ENCODE measurements at places on chromosomes 7 and 10.

DNA sequence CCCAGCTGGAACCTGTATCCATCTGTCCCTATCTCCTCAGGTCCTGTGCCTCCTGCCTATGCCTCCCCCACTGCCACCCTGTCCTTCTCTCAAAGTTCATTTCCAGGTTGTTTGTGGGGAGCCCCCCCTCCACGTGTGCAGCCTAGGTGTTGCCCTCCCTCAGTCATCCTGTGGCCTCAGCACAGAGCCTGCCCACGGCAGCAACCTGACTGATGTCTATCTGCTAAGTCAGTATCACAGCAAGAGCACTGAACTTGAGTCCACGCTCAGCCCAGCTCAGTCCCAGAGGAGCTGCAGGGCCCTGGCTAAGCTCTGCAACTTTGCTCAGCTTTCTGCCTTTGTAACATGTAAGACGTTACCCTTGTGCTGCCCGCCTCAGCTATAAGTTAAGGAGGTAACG is 28.7 kb downstream of the FAM53B start:
- DNase-seq: no peak

DNA sequence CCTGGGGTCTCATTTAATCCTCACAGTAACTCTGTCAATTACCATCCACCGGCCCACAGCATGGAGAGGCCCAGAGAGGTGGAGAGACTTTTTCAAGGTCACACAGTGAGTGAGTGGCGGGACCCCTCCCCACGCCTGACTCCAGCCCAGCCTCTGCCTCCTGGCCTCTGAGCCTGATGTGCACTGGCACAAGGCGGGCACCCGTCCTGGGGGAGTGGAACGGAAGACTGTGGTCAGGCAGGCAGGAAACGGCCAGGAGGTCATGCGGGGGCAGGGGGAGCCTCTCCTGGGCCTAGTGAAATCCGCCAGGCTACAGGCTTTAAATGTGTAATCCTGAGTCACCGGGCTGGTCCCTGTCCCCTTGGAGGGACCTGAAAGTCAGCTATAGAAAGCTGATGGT is 32.2 kb downstream of the ZCCHC24 start:
- DNase-seq: no peak

DNA sequence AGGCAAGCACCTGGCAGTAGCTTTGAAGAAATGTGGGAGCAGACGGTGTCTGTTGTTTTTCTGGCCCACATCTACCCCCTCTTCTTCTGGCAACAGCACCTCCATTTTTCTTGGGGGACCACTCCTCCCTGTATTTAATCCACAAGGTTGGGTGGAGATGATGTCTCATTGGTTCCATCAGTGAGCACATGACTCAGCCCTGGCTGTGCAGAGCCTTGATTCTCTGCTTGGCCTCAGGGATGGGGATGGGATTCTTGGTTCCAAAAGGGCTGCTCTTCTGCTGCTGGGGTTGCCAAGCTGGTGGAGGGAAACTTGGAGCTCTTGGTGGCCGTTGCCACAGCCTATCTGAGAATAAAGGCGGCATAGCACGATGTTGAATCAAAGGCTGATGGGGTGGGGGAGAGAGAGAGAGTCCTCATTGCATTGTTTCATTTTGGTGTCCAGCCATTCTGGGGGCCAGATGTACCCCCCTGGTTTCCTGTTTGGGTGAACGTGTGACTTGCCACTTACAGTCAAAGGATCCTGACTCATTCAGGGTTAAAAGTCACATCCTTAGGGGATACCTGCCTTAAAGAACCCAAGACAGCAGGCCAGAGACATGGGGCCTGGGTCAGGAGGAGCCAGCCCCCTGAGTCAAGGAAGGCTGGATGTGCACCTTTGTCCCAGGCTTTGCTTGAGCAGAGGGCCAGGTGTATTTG is 25.9 kb downstream of the GRK5 start:
- no peak for DNase-seq

DNA sequence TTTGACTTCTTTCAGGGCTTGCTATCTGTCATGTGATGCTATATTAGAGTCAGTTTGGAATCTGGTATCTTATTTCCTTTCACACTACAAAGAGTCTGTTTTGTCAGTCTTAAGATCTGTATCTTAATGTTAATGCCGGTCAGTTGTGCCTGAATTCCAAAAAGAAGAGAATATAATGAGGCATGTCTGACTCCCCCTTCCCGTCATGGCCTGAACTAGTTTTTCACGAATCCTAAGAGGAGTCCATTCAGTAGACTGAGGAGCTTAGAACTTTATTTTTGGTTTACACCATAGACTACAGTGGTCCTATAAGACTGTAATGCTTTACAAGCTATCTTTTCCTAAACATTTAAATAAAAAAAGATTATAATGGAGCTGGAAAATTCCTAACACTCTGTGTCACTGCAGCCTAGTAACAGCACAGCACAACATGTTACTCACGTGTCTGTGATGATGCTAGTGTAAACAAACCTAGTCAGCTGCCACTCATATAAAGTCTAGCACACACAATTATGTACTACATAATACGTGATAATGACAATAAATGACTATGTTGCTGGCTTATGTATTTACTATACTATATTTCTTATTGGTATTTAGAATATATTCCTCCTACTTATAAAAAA is 50.6 kb downstream of the VPS41 start:
- DNase-seq: no peak

- no peak for DNase-seq
Observed at GRCh38 chr10:25061711-25062449, 45.5 kb downstream of the THNSL1 start.

DNA sequence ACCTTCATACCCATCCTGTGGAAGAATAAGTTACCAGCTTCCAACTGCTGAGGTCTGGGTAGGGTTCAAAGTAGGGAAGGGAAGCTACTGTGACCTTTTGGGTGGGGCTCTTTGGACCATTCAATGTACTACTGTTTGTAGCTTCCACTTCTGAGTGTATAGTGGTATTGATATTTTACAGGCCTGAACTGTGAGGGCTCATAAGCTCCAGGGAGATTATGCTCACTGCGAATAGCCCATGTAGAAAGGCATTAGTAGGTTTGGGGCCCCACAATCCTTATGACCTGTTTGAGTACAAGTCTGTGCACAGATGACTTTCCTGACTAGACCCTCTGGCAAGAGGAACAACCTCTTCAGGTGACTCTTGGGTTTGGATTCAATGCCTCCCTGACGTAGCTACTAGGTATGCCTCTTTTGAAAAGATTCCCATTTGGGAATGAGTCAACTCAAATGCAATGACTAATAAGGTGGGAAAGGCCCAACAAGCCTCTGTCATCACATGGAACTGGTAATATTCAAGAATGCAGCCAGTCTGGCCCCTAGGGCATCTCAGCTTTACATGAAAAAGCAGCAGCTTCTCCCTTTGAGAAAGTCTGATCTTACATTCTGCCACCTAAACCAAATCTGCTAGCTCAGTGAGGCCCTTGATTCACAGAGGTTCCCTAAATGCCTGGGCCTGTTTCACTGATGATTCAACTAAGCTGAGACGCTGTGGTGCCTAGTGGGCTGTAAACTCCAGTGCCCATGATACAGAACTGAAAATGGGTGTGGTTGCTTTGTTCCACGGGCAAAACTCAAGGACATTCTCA is 79.8 kb downstream of the ABI1 start:
- DNase-seq: no peak

DNA sequence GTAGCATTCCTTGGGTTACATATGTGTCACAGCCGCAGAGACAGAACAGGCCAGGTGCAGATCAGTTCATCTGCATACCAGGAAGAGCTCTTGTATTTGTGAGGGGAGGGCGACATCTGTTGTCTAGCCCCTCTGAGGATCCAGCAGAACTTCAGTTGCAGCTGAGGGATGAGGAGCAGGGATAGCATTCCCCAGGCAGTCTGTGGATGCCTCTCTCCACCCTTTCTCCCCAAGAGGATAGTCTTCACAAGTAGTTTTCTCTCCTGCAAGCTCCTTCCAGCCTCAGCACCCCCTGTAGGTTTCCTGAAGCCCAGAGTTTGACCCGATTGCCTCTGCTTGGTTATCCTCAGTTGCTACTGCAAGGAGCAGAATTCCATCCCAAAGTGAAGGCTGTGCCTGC is 2.6 kb downstream of the SCD start:
- no peak for DNase-seq

GRCh38 chr7:140899883-140900282 is 24.8 kb downstream of the BRAF start:
- DNase-seq: no peak

DNA sequence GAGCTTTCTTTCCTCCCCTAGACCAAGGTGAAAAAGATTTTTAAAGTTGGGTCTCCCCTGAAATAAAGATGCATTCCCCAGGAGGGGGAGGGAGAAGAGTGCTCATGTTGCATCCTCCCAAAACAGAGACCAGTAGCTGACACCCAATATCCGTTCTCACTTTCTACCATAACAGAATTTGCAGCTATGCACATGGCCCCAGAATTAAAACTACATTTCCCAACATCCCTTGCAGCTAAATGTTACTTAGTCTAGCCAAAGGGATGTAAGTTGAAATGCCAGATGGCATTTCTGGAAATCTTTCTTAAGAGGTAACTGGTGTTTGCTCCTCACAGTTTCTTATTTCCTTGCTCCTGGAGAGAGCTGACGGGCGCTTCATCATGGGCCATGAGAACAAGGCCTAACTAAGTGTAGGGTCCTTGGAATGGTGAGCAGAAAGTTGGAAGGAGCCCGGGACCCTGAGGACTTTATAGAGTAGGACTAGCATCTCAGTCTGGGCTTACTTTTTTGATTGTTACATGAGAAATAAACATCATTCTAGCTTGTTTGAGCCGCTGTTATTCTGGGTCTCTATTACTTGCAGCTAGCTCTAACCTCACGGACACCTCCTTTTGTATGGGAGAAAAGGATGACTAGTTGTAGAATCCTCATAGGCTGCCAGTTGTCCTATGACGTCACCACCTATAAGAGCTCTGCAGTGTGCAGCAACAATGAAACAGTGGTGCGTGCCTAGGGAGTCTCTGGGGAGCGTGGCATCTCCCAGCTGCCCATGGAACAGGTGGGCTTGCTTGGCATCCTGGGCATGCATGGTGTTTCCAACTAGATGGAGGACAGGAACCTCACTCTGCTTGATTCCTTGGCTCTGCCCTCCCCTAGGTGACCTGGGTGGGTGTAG is 46.1 kb upstream of the EXOC6 start:
- no peak for DNase-seq

DNA sequence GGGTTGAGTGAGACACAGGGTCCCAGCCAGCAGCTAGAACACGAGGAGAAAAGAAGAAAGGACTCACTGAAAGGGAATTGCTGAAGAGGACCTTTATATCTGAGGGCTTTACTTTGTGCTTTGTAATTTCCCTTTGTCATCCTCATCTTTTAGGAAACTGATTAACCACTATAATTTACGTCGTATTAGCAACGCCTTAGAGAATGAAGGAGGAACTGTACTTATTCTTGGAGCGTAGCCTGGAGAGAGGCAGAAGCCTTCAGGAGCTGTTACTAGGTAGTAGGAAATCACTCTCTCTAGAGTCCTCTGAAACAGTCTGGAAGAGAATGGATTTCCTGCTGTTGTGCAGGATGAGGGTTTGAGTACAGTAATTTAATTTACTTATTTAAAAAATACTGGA is 101.0 kb upstream of the STEAP1B start:
- no peak for DNase-seq

- no peak for DNase-seq
Observed at GRCh38 chr7:143410521-143411004, 1.9 kb upstream of the EPHA1 start.

GRCh38 chr7:27693794-27694193 is 31.1 kb upstream of the HIBADH start:
- no peak for DNase-seq

GRCh38 chr10:52906046-52906445 is 133.5 kb upstream of the MBL2 start:
- no peak for DNase-seq

DNA sequence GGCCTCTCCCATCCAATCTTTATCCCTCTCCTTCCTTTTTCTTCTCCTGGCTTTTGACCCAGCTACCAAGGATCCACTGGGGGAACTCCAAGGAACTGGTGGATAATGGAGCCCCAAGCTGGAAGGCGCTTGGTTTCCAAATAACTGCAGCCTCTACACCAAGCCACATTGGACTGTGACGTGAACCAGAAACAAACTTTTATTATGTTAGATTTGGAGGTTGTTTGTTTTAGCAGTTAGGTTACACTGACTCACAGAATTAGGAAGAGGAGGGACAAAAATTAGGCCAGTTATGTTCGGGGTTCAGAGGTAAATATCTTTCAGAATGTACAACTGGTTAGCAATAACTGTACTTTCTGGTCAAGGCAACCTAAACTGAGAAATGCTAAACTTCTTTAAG is 21.3 kb upstream of the ANK3 start:
- DNase-seq: no peak

DNA sequence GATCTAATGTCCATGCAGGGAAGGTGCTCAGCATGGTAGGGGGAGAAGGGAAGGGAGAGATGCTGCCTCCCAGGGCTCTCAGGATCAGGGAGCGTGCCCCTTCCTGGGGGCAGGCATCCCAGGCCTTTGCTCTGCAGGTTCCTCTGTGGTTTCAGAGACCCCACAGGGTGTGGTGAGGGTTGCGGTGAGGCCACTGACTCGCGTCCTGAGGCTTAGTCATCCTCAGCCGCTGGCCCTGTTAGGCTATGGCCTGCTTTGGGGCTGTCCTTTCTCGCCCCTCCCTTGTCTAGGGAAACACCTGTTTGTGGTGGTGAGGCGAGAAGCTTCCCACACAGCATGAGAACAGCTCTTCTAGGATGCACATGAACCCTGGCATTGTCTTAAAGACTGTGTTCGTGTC is 558.3 kb upstream of the FOXK1 start:
- DNase-seq: no peak

DNA sequence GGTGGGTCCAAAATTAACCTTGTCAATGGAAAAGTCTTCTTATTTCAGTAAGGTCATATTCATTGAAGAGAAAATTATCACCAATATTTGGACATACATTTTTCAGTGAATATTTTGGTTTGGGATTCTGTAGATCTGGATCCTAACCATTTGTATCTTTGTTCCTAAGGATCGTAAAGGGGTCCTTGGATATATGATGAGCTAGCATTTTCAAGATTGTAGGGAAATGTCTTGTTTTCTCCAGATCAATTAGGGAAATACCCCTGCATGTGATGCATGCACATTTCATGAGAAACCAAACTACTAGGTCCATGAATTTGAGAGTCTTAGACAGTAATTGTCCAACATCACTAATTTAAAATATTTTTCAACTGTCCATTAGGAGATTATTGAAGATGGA is 18.0 kb downstream of the DNTT start:
- no peak for DNase-seq

DNA sequence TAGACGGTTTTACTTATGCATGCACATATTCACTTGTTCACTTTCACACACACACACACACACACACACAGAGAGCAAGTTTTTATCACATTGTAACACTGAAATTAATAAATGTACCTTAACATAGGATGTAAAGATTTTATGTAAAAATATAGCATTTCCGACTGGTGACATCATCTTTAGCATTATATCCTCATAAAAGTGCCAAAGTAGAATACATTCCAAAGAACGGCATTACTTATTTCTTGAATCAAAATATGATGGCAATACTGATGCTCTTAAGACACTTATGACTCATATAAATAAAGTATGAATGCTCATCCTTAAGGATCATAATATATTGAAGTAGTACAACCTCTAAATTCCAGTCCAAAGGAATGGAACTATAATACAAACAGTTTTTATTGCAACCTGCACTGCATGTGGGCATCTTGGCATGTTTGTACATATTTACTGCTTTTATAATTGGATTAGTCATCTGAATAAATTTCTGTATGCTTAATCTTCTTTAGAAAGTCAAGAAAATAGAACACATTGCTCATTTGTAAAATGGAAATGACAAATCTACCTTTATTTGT is 290.0 kb upstream of the SEMA3A start:
- no peak for DNase-seq
